Hematopoietic multipotent progenitor cell treated with erythropoietin and hydrocortisone succinate and interleukin-3 and kit ligand, for 8 days (in vitro differentiated cells): ENCODE measurements at places on chromosomes 12 and 14.

GRCh38 chr12:26274441-26275312 is 79.3 kb downstream of the SSPN start:
- peak; percentile 89 for DNase-seq

- peak; percentile 68 for DNase-seq
Observed at GRCh38 chr12:50637870-50638481, 125.9 kb upstream of the ATF1 start.

GRCh38 chr12:32102234-32102633 is 4.4 kb upstream of the BICD1 start:
- DNase-seq = no peak

- no peak for DNase-seq
Observed at GRCh38 chr14:38547961-38548490, 292.1 kb upstream of the CLEC14A start.

GRCh38 chr12:104747330-104747729 is 210.8 kb downstream of the SLC41A2 start:
- no peak for DNase-seq

GRCh38 chr14:92525322-92526095 is 11.9 kb downstream of the RIN3 start:
- no peak for DNase-seq

- DNase-seq = no peak
Observed at GRCh38 chr14:55075628-55076175, 24.3 kb downstream of the MAPK1IP1L start.

- no peak for DNase-seq
Observed at GRCh38 chr12:52009081-52009751, 2.5 kb downstream of the TAMALIN start.

- DNase-seq = no peak
Observed at GRCh38 chr12:95790917-95791849, 619 bp upstream of the NTN4 start.
